ENCODE measurements at places on chromosomes 7 and 10. TPM values are rescaled to one million over a fixed set of nuclear protein-coding genes. Genes with fewer than 3 reads are reported as not detected.
A peak's percentile ranks its signal among the peaks of the same experiment; 100 is the strongest.

DNA sequence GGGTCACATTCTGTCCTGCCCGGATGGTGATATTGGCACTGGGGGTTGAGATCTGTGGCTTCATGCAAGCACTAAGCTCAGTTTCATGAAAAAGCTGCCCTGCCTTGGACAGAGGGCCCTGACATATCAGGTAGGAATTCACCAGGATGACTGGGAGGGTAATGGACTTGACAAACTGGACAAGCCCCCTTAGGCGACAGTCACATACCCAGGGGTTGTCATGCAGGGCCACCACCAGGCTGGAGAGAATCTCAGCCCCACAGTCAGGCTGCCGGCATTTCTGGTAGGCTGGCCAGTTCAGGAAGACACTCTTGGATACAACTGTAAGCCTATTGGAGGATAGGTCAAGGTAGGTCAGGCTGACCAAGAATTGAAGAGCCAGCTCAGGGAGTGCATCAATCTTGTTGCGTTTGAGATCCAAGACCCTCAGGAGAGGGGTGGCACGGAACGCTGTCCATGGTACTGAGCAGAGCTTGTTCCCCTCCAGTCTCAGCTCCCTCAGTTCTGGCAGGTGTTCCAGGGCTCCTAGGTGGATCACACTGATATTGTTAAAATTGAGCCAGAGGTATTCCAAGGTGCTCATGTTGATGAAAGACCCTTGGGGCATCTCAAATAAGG lies 824 bp downstream of the LRIT2 start:
- DNase-seq = no peak

GRCh38 chr10:120824881-120825309 lies 26.3 kb upstream of the WDR11 start:
- no peak for DNase-seq

DNA sequence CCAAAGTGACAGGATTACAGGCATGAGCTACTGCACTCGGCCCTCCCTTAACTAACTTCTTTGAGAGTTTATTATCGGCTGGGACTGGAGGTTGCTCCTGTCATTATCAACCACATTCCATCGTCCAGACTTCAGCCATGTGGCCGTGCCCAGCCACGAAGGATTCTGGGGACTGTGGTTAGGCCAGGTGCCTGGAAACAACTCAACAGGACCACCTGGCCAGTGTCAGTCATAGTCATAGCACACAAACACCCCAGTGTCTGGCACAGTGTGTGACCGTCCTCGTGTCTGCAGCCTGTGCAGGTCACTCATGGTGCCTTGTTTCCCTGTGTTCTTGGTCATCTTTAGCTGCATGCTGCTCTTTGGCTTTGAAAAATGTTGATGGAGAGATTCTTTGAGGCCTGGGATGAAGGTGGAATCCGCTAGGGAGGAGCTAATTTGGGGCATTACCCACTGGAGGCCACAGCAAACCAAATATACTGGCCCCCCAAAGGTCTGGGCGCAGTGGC lies 12.7 kb upstream of the AMZ1 start:
- DNase-seq = no peak

DNA sequence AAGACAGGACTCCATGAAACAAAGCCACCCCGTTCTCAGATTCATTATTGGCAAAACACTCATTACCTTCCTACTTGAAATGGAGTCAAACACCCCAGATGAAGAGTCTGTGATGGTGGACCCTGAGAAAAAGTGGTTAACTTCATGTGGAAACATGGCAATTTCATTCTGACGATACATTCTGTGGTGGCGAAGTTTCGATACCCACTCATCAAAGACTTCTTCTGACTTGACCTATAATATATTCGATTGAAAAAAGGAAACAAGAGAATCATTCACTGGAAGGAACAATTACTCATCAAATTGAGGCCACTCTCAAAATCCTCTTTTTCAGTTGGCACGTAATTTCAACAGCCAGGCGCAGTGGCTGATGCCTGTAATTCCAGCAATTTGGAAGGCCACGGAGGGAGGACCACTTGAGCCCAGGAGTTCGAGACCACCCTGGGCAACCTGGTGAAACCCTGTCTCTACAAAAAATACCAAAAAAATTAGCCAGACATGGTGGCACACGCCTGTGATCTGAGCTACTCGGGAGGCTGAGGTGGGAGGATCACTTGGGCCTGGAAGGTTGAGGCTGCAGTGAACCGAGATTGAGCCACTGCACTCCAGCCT lies 108.8 kb upstream of the GSDME start:
- DNase-seq = no peak

GRCh38 chr7:47807756-47808155 lies 140.5 kb downstream of the PKD1L1 start:
- no peak for DNase-seq

- no peak for DNase-seq
Observed at GRCh38 chr7:46908770-46909169, 673.1 kb downstream of the TNS3 start.

GRCh38 chr7:123836656-123837055 lies 8.3 kb upstream of the HYAL4 start:
- DNase-seq = no peak

DNA sequence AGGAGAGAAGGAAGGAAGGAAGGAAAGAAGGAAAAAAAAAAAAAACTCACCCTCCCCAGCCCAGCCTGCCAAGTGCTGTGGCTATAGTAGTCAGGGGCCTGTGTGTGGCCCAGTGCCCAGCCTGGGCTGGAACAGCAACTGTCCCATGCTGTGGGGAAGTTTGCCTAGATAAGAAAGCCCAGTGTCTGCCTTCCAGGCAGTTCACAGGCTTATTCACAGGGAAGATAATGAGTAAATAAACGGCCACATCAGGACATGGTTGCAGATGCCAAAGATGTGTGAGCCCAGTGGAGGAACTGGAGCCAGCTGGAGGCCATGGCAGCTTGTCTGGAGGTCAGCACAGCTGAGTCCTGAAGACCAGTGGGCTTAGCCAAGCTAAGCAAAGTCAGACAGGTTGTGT lies 132.4 kb upstream of the FOXK1 start:
- DNase-seq = no peak

DNA sequence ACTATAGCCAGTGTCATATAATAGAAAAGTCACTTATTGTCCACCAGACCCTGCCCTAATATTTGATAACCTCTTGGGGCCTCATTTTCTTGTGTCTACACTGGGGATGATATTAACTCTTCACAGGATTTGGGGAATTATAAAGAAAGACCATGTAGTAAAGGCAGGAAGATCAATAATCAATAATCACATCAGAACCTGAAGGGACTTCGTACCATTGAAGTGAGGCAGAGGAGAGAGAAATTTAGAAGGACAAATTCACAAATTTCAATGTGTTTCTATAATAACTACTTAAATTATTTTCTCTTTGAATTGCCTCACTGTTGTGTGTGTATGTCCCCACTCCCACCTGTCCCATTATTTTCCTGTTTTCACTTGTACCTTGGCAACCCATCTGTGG lies 10.7 kb upstream of the SGMS1 start:
- DNase-seq = no peak

- DNase-seq = no peak
Observed at GRCh38 chr10:79339266-79339665, 8.0 kb upstream of the PPIF start.

GRCh38 chr10:117945651-117946050 lies 101.1 kb downstream of the RAB11FIP2 start:
- no peak for DNase-seq

DNA sequence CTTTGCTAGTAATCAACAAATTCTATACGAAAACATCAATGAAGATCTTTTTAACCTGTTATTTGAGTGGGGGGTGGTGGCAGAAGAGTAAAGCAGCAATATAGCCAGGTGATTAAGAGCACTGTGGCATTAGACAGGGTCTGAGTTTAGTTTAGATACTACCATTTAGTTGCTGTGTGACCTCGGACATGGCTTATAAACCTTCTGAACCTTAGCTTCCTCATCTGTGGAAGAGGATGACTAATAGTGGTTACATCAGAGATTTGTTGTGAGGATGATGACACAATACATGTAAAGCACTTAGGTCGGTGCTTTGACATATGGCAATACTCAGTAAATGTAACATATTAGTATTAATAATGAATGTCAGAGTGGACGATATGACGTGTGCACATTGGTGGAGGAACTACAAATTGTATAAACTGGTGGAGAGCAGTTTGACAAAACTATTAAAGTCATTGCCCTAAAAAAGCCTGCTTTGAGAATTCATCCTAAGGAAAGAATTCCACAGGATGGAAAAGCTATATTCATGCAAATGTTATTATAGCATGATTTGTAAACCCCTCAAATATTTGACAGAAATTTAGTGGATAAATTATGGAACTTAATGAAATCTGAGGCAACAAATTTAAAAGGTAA lies 24.3 kb downstream of the SPAG6 start:
- DNase-seq = no peak

DNA sequence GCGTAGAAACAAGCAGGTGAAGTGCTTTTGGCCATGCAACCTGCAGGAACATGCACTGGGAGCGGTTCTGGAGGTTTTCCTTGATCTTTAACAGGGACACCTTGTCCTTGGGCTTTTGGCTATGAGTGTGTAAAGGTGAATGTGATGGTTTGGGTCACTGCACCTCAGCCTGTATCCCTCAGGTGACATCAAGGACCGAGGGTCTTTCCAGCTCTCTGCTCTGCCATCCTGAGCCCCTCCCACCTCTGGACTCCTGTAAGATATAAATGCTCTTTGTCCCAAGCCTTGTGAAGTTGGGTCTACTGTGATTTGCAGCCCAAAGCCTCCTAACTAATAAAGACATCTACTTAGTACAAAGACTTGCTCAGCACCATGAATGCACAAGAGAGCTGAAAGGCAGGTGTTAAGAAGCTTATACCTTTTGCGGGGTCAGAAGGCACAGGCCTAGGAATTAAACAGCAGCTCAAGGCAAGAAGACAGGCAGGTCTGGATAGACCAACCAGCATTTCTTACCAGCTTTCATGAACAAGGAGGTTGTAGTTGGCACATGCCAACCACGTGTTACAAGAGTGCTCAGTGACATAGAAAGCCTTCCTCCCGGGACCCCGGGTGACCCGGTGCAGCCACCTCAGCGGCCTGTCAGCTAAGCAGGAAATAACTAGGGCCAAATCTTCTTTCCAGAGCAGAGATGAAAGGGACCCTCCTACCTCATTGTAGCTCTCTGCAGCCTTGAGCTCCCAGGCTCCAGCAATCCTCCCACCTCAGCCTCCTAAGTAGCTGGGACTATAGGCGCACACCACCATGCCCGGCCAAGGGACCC lies 89.9 kb downstream of the CARD11 start:
- peak; percentile 4 for DNase-seq

- DNase-seq = peak; percentile 68
Observed at GRCh38 chr7:83468251-83468739, 180.6 kb downstream of the SEMA3E start.

DNA sequence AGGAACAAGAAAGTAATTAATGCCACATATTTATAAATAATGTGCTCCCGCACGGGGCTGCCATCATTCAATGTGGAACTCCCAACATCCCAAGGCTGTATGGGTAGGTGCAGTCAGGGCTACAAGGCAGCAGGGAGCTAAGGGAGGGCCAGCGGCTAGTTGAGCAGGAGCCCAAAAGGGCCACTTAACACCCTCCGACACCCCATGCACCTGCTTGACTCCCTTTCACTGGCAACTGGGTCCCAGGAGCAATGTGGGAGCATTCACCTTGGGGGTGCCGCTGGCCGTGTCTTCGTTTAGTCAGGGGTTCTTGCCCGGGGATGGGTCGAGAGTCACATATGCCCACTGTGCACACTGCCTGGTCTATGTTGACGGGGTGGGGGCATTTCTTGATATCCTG lies 27.9 kb downstream of the SCART1 start:
- no peak for DNase-seq

GRCh38 chr7:139679731-139680594 lies 97.8 kb downstream of the HIPK2 start:
- DNase-seq = no peak

GRCh38 chr10:95739056-95739455 lies 16.9 kb upstream of the ENTPD1 start:
- DNase-seq = no peak

DNA sequence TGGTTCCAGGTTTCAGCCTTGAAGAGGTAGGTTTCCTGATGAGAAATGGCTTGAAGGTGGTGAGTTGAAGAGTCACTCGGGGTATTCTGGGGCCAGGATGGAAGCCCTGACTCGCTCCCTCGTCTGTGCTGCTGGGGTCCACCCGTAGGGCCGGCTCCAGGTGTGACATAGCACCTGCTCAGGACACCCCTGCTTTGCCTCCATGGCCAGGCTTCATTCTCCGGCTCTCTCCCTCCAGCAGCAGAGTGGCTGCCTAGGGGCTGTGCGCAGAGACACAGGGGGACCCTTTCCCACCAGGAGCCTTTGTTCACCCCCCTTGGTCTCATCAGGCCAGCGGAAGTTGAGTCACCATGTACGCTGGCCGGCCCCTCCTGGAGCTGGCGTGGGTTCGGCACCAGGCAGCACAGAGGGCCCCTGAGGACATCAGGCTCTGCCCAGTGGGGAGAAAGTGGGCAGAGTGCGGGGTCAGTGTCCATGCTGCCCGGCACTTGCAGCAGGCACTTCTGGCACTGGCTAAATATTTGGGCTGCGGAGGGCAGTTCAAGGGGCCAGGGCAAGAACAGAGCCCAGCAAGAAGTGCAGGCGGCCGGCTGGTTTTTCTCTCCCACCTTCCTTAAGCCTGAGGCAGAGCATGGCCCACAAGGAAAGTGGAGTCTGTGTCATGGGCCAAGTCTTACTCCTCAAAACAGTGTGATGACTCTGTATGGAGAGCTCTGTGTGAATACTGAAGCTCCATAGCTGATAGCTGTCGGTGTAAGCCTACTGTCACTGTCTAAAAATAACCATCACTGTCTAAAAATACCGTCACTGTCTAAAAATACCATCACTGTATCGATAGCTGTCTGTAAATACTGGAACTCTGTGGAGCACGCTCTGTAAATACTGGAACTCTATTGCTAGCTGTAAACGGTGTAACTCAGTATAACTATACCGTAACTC lies 3.7 kb upstream of the PRKAR1B start:
- peak; percentile 54 for DNase-seq

GRCh38 chr10:68871731-68872342 lies 29.3 kb upstream of the DDX50 start:
- no peak for DNase-seq

The INMT gene
- total RNA-seq = 13.0 TPM

The SUMF2 gene
- total RNA-seq = 90.4 TPM

The XRCC2 gene
- total RNA-seq = 0.33 TPM

The PON1 gene
- not detected for total RNA-seq

The JMJD1C gene
- 94.2 TPM for total RNA-seq

The SEMA3E gene
- total RNA-seq = 16.3 TPM

The CCDC7 gene
- total RNA-seq = 84.9 TPM

The TPST1 gene
- total RNA-seq = 28.1 TPM
